ENCODE measurements at places on chromosomes 13 and 19. TPM values are rescaled to one million over a fixed set of nuclear protein-coding genes. Genes with fewer than 3 reads are reported as not detected.

The PROSER3 gene
- 0.47 TPM for total RNA-seq

The ERICH4 gene
- not detected for total RNA-seq

The GIPC1 gene
- 140 TPM for total RNA-seq

The CEACAM16 gene
- total RNA-seq: not detected

The DAND5 gene
- not detected for total RNA-seq

The SUGP1 gene
- 25.4 TPM for total RNA-seq

The MAST1 gene
- total RNA-seq: not detected

The BRCA2 gene
- 1.1 TPM for total RNA-seq

All from smooth muscle cell of the coronary artery (primary cell).